ENCODE measurements at places on chromosomes 7 and 10.

- peaks cover 63% of the 10 kb centered on the region for H3K36me3 ChIP-seq
- DNase-seq = no peak
- no peaks in the 10 kb centered on the region for H3K27me3 ChIP-seq
- no peak overlapping the region for H3K4me3 ChIP-seq
- H3K4me1 ChIP-seq = peaks cover 2% of the 10 kb centered on the region
- no peak overlapping the region for H3K27ac ChIP-seq
Measured at GRCh38 chr7:102823390-102824119, 74.8 kb downstream of the FAM185A start.

- no peak overlapping the region for H3K4me3 ChIP-seq
- peaks cover 6% of the 10 kb centered on the region for H3K27me3 ChIP-seq
- H3K36me3 ChIP-seq = no peaks in the 10 kb centered on the region
- H3K27ac ChIP-seq = no peak overlapping the region
Measured at GRCh38 chr10:114718374-114718773, 60.3 kb upstream of the ABLIM1 start.

- no peaks in the 10 kb centered on the region for H3K4me1 ChIP-seq
- no peaks in the 10 kb centered on the region for H3K36me3 ChIP-seq
- H3K4me3 ChIP-seq = no peak overlapping the region
- no peaks in the 10 kb centered on the region for H3K27me3 ChIP-seq
- H3K27ac ChIP-seq = no peak overlapping the region
Measured at GRCh38 chr7:141874787-141875186, 33.5 kb upstream of the PRSS37 start.

- H3K4me3 ChIP-seq = peak overlapping the region; percentile 80
- peaks cover 7% of the 10 kb centered on the region for H3K27me3 ChIP-seq
- peaks cover 46% of the 10 kb centered on the region for H3K4me1 ChIP-seq
- peak overlapping the region; percentile 39 for H3K27ac ChIP-seq
- H3K36me3 ChIP-seq = peaks cover 22% of the 10 kb centered on the region
- DNase-seq = peak; percentile 83
Measured at GRCh38 chr10:122112625-122113160, 123.7 kb downstream of the TACC2 start.

- no peak overlapping the region for H3K4me3 ChIP-seq
- peak overlapping the region; percentile 43 for H3K27ac ChIP-seq
- H3K4me1 ChIP-seq = peaks cover 31% of the 10 kb centered on the region
- no peak for DNase-seq
Measured at GRCh38 chr10:6399231-6399741, 180.8 kb downstream of the PRKCQ start.
